ENCODE measurements at places on chromosomes 3 and 15.

- DNase-seq: no peak
Measured at GRCh38 chr15:35519541-35520149, 26.3 kb downstream of the DPH6 start.

DNA sequence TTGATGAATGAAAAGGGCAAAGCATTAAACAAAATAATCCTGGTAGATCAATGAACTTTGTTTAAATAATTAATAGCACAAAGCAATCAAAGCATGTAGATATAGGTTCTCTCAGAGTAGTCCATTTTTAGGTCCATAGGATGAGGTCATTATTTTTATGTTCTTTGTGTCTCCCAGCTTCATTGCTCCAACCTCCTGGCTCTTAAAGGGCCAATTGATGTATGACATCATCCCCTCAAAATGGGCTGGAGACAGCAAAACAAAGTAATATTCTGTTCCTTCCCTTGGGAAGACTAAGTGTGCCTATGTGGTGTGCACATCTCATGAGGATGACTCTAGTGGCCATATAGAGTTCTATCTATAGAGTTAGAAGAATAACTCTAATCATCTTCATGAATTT is 49.5 kb downstream of the HMG20A start:
- DNase-seq: no peak

DNA sequence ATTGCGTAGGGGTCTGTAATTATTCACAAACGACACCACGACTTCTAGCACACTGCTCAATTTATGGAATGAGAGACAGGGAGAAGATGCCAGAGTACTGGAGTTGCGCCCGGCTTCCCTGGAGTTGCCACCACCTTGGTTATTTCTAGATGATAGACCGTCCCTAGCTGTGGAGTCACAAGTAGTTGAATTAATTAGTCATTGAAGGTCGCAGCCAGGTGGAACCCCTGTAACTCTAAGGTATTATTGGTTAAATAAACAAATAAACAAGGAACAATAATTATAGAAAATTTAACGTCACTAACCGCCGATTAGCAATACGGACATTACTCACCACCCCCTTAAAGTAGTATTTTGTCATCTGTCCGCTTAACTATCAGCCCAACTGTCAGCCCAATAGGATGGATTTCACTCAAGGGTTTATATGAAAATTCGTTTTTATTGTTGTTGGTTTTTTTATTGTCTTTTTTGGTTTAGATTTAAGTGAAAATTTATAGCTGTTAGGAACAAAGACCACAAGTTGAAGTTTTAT is 911 bp upstream of the AZI2 start:
- DNase-seq: no peak

DNA sequence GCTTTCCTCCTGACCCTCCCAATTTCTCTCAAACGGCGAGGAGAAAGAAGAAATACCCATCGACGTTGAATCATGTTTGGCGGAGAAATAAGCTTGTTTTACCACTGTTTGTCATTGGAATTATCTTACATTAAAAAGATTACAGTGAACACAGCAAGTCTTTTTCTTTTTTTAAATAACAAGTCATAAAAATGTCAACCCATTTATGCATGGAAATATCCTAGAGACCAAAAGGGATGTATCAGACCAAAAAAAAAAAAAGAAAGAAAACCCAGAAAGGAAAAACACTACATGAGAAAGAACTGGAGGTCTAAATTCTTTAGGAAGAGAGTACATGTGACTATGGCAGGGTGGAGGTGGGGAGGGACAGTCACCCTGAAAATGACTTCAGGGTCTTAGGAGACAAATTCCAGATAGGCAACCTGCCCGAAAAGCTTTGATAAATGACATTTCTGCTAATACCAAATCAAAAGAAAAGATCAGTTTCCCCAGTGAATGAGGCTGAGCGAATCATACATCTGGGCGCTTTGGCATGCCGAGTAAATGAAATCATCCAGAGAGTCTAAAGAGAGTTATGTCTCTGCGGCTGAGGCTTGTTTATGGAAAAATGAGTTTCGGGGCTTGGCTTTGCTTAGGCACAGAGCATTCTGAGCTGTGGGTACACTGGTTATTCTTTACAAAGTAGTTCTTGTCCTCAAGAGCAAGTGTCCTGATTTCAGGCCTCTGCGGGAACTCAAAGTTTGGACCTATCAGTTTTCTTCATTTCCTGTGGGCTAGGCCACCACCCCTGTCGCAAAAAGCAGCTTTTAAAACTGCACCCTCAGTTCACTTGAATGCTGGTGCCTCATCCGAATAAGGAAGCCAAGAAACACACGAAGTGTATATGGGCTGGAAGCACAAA is 110.1 kb upstream of the TGFBR2 start:
- DNase-seq: no peak

- no peak for DNase-seq
Measured at GRCh38 chr3:166580561-166580960, 743.3 kb upstream of the BCHE start.

GRCh38 chr15:68003297-68003696 is 50.8 kb upstream of the PIAS1 start:
- no peak for DNase-seq

GRCh38 chr3:170506556-170506955 is 79.3 kb downstream of the SLC7A14 start:
- DNase-seq: no peak

DNA sequence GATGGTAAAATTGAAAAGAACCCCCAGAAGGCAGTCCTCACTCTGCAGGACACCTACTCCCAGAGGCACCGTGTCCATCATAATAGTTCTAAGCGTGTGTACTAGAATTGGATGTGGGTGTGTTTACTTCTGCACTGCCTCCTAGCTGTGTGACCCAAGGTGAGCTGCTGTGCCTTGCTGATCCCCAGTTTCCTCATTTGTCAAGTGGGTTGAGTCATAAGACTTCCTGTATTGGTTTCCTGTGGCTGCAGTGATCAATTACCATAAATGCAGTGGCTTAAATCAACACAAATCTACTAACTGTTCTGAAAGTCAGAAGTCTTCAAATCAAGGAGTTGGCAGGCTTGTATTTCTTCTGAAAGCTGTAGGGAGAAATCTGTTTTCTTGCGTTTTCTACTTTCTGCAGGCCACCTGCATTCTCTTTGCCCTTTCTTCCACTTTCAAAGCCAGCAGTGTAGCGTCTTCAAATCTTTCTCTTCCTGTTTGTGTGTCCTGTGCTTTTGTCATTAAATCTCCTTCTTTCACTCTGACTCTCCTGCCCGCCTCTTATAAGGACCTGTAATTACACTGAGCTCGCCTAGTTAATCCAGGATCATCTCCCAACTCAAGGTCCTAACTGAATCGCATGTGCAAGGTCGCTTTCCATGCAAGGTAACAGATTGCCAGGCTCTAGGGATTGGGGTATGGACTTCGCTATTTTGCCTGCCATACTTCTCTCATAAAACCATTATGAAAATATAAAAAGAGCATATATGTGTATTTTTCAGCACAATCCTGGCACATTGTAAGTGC is 59.0 kb downstream of the RORA start:
- DNase-seq: no peak

DNA sequence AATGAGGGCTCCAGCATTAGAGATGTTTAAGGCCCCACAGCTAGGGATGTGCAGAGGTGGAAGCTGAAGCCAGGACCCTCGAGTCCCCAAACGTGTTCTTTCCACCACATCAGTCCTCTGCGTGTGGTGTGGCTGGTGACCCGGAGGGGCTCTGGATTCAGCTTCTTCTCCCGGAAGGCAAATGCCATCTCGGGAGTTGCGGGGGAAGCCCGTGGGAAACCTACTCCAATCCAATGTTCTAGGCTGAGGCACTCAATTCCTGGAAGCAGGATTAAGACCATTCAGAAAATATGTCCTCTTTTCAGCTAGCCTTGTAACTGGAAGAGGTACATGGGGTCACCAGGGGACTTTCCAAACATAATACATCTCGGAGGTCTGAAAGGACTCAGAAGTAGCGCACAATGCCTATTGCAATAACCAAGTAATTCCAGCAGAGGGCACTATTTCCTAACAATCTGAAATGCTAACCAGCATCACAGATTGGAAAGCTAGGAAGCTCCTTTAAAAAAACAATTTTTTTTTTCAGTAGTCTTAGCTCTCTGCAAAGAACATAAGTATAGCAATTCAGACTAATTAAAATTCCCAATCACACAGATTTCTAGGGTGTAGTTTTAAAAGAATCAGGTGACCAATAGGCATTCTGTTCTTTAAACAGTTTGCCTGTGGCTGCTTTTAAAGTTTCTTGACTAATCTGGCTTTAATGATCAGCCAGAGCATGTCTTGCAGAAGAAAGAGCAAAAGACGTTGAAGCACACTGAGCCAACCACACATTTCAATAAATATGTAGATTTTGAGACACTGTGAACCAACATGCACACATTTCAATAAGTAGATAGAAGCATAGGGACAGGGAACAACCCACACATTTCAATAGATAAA is 36.1 kb downstream of the BNC1 start:
- DNase-seq: no peak
